ENCODE measurements at places on chromosomes 11 and 22.

GRCh38 chr11:19929655-19930054 lies 217.0 kb downstream of the NAV2 start:
- no peak for DNase-seq

GRCh38 chr11:74460481-74461154 lies 6.7 kb downstream of the KCNE3 start:
- no peak for DNase-seq

DNA sequence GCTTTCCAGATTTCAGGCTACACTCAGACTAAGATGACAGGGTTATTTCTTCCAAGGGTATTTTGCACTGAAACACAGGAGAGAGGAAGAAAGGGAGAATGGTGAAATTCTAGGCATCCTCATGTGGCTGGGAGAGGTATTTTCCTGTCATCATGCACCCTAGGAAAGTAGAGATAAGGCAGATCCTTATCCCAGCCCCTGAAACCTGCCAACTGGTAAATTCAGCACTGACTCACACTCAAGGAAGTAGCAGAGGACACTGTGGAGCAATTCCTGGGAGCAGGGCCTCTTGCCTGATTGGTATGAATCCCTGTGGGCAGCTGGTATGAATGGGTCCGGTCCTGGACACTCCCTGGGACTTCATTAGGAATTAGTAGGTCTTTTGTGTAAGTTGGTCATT lies 37.6 kb upstream of the SLC5A1 start:
- no peak for DNase-seq

DNA sequence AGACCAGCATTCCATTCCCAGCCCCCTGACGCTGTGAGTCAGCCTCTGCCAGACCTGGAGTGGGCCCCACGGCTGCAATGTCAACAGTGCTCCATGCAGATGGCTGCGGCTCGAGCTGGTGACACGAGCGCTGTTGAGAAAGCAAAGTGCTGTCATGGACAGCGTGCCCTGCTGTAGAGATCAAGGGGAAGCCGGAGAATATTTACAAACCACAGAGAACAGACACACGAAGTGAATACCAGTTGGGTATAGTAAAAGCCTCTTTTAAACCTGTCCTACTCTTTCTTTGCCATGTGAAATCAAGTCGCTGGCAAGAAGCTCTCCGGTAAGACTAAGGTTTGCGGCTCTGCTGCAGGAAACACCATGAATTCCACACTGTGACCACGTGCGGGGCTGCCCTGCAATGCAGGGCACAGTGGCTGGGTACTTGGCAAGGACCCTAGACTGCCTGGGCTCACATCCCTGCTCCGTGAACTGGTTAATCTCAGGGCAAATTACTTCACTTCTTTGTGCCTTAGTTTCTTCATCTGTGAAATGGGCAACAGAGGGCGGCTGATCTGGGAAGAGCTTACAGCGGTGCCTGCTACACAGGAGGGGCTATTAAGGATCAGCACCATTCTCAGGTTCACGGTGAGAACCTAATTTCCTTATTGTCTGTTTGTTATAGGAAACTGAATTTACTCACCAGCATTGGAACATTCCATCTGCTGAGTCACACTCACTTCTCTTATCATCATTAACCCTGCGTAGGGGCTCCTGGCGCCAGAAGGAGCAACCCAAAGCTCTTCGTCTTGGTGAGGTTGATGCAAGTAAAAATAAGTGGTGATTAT lies 27.8 kb upstream of the ELFN2 start:
- DNase-seq: no peak

DNA sequence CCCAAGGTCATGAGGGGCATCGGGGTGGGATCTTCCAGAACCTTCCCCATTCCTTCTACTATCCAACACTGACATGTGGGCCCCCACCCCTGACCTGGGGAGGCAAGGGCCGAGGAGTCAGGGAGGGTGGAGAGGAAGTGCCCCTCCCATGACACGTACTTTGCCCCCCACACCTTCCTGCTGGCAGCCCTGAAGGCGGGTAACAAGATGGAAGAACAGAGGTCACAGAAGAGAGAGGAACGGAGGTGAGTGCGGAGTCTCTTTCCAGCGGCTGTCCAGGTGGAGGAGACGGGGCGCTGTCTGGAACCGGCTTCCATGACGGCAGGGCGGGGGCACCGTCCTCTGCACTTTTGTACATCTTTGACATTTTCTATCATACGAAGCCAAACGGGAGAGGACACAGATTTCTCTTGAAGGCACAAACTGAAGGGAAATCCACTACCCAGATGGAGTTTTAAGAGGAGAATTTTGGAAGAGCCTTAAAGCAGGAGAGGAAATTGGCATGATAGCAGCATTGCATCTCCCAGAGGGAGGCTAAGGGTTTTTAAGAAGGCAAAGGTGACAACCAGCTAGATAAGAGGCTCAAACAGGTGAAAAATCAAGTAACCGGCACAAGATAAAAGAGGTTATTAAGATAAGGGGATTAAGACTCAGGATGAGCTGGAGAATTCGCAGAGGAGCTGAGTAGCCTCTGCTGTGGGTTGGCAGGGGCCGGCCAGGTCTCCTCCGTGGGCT lies 16.7 kb downstream of the OSBPL5 start:
- DNase-seq: no peak

DNA sequence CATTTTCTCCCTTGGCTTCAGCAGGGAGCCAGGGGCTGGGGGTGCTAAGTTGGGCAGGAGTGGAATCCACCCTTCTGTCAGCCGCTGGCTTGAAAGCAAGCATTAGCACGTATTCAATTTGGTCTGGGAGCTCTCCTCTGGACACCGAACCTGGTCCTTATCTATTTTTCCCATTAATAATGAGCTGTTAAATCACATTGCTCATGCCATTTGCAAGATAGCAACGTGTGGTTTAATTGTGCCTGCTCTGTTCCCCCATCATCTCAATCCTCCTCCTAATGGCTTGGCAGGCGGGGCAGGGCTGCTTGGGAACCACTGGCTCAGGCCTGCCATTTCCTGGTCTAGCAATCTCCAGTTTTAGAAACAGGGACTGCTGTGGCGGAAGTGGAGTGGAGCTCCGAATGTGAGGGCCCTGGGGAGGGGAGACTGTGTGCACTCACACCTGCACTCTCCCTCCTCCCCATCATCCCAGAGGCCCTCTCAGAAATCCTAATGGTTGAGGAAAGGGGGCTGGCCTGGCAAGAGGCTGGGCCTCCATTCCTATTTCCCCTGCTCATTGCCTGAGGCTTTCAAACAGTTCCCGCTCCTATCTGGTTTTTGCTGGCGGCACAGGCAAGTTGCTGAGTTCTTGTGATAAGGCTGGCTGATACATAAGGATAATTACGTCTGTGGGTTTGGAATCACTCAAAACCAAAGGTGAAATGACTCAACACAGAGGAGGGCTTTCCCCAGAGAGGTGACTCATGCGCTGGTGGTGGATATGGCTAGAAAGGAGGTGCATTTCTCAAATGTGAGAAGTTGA lies 201.2 kb upstream of the E2F8 start:
- no peak for DNase-seq

DNA sequence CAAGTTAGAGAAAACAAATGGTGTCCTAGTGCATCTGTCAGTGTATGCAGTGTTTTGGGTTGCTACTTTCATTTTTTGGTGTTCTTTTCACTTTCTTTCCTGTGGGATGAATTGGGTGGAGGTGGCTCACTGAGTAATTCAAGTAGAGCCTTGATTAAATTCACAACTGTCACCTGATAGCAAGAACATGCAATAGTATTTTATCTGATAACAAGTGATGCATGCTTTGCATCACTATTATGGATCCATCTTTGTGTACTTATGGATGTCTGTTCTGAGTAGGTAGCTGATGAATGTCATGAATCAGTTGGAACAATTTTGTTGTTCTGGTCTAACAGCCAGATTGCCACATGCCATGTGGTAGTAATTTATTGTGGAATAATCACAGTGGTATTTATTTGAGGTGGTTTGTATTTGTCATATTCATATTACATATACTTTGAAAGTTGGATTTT lies 87.5 kb downstream of the DDX10 start:
- no peak for DNase-seq

- DNase-seq: no peak
Observed at GRCh38 chr11:113240389-113240788, 74.0 kb upstream of the TTC12 start.

- no peak for DNase-seq
Observed at GRCh38 chr11:124887667-124888013, 10.0 kb downstream of the ROBO4 start.

DNA sequence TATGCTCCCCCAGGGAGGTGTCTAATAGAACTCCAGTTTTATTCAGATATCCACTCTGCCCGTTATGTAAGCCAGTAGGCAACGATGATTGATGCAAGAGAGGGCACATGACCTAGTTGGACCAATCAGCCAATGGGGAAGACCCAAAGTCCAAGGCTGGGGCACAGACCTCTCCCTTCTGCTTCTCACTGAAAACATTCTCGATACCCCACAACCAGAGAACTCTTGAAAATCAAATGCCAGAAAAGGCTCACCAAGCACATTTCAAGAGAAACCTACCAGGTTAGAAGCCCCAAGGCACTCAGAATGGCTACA lies 7.4 kb downstream of the HIRA start:
- DNase-seq: no peak

DNA sequence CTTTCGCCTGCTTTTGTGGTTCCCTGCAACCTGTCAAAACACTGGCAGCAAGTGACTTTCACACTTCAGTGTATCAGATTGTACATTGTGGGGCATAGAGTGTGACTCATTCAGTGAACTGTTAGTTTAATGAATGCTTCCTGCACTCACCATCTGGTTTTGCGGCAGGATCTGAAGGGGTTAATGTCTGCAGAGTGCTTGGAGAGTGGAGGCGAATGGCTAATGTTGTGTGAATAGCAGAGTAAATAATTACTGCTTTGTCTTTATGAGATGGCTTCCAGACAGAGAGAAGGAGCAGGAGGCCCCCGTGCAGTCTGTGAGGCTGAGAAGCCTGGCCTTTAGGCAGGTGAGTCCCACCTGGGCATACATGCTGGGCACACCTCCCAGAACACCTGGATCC lies 454.3 kb upstream of the KIRREL3 start:
- DNase-seq: peak; percentile 98

GRCh38 chr11:128713595-128713994 lies 19.7 kb downstream of the FLI1 start:
- DNase-seq: no peak

GRCh38 chr22:31281733-31282132 lies 10.6 kb downstream of the PIK3IP1 start:
- no peak for DNase-seq

GRCh38 chr11:79062814-79063762 lies 377.7 kb downstream of the TENM4 start:
- DNase-seq: no peak

- no peak for DNase-seq
Observed at GRCh38 chr11:128420951-128421350, 166.4 kb downstream of the ETS1 start.

DNA sequence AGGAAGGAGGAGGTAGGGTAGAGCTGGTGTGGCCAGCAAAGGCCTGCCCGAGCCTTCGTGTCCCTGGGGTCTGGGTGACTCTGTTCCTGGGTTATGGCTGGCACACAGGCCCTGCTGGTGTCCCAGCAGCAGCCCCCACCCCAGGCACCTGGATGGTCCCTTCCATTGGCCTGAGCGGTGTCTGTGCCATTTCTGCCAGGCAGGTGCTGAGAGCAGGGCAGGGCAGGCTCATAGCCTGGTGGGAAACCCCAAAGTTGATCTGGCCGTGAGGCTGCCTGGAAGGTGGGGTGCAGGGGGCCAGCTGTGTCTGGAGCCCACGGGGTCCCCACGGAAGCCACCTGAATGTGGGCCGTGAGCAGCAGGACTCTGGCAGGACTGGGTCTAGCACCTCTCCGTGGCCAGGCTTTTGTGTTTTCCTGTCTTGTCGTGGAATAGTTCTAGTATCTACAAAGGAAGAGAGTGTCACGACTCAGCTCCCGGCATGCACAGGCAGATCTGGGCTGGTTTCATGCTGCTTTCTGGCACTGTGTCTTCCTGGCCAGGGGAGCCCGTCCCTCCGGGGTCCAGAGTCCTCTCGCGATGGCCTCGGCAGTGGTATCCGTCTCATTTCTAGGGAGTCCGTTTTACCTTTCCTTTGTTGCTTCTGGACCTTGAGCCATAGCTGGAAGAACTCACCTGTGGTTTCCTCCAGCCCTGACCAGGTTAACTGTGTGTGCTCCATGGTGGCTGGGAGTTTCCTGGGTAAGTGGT lies 83.7 kb downstream of the KCNQ1 start:
- DNase-seq: no peak

GRCh38 chr11:74388678-74389327 lies 9.4 kb downstream of the PGM2L1 start:
- peak; percentile 53 for DNase-seq

- DNase-seq: no peak
Observed at GRCh38 chr22:43969989-43970755, 14.9 kb downstream of the SAMM50 start.

DNA sequence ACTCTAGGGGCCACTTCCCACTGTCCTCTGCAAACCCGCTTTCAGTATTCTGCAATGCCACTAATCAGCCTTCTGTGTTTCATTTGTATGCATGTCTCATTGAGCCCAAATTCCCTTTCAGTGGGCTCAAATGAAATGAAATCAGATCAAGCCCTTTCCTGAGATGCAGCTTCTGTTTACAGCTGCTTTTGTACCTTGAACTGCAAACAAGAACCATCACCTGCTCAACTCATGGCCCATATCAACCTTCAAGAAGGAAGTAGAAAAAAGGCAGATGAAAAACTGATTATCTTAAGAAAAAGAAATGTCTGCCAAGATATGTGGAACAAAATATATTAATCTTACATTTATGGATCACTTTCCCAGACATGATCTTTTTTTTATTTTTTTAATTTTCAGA lies 141.1 kb upstream of the ARHGAP42 start:
- DNase-seq: no peak

- DNase-seq: no peak
Observed at GRCh38 chr11:29321293-29322132, 695.3 kb downstream of the KCNA4 start.

GRCh38 chr11:10302359-10302743 lies 2.5 kb upstream of the ADM start:
- no peak for DNase-seq
